ENCODE measurements at places on chromosomes 1 and 21. TPM values are rescaled to one million over a fixed set of nuclear protein-coding genes. Genes with fewer than 3 reads are reported as not detected.

BARHL2 gene
- not detected for total RNA-seq

SLC44A3 gene
- total RNA-seq = 0.10 TPM

AKR1A1 gene
- total RNA-seq = 37.3 TPM

RUNX1 gene
- total RNA-seq = 51.2 TPM

CD84 gene
- total RNA-seq = 33.4 TPM

OLFML3 gene
- total RNA-seq = 4.1 TPM

LENEP gene
- 0.63 TPM for total RNA-seq

CD1B gene
- total RNA-seq = 0.52 TPM

TNNI3K gene
- total RNA-seq = 0.94 TPM

GADD45A gene
- 38.1 TPM for total RNA-seq

TOR1AIP1 gene
- total RNA-seq = 106 TPM

HPCA gene
- not detected for total RNA-seq

ENTREP3 gene
- 2.1 TPM for total RNA-seq

IL6R gene
- 29.2 TPM for total RNA-seq

C1orf226 gene
- not detected for total RNA-seq
